GM20000 (cell line): ENCODE measurements at places on chromosomes 4 and X.
A peak's percentile ranks its signal among the peaks of the same experiment; 100 is the strongest.

DNA sequence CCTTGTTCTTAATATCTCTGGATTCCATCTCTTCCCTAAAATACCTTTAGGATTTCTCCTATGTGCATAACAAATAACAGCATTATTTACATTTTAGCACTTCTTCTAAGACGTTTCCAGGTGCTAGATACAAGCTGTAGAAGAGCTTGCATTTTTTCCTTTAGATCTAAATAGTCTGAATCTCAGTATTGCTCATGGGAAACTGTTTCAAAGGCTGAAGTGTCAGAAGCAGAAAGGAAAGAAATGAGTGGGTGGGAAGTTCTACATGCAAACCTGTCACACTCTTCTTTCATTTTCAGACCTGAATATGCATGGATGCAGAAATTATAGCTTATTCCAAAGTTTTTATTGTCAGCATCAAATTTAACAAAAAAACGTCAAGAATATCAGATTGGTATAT lies 41.8 kb downstream of the FGF13 start:
- DNase-seq = no peak

GRCh38 chrX:39921838-39922237 lies 175.9 kb downstream of the BCOR start:
- DNase-seq = no peak

DNA sequence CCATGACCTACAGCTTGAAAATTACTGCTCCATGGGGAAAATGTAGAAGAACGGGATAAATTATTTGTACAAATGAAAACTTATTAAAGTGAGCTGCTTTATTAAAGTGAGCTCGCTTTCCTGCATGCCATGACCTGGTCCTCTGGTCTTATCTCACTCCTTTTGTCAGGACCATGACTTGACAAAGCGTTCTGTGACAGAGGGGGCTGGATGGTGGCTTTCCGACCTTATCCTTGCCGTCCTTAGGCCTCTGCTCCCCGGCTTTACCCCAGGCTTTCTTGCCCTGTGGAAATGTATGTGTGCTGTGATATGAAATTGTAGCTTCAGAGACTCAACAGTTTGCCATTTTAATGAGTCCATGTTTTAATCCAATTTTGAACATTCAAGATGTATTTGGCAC lies 44.0 kb upstream of the FBXW7 start:
- DNase-seq = no peak

DNA sequence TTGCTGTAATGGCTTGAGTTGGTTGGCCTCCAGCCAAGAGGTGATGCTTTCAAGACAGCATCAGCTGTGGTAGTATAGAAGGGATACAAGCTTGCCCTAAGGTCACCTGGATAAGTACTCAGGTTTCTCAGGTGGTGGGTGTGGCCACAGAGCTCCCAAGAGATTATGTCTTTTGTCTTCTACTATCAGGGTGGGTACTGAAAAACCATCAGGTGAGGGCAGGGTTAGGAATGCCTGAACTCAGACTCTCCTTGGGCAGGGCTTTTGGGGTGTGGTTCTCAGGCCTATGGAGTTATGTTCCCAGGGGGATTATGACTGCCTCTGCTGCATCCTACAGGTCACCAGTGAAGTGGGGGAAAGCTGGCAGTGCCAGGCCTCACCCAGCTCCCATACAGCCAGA lies 654.6 kb upstream of the GALNT7 start:
- no peak for DNase-seq

GRCh38 chr4:5958199-5958735 lies 60.0 kb downstream of the C4orf50 start:
- DNase-seq = no peak

DNA sequence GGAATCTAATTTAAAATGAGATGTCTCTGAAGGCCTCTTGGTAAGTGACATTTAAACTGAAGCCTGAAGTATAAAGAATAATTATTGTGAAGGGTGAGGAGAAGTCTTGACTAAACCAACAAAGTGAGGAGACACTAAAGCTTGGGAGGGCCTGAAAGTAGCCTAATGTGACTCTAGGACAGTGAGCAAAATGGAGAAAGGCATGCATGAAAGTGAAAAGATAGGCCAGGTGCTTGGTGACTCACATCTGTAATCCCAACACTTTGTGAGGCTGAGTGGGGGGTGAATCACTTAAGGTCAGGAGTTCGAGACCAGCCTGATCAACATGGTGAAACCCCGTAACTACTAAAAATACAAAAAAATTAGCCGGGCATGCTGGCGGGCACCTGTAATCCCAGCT lies 46.9 kb upstream of the SMARCAD1 start:
- peak; percentile 29 for DNase-seq
